ENCODE measurements at places on chromosomes 2 and 18.

DNA sequence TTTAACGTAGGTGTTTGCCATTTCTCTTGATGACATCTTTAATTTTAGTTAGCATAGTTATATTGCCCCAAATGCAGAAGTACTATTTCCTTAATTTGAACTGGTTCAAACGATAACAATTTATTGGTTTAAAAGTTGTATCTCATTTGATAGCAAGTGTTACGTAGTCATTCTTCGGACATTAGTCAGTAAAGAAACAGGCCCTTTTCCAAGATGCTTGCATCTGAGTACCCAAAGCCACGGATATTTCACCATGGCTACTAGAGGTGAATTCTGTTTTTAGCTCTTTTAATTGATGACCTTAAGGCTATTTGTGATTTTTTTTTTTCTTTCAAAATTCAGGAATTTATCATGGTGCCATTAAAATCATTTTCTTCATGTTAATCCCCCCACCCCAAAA is 32.1 kb downstream of the GLS start:
- DNase-seq, result peak; percentile 45

- no peak for DNase-seq
These were observed 45.1 kb upstream of the LRP1B start for GRCh38 chr2:142175813-142176338.

DNA sequence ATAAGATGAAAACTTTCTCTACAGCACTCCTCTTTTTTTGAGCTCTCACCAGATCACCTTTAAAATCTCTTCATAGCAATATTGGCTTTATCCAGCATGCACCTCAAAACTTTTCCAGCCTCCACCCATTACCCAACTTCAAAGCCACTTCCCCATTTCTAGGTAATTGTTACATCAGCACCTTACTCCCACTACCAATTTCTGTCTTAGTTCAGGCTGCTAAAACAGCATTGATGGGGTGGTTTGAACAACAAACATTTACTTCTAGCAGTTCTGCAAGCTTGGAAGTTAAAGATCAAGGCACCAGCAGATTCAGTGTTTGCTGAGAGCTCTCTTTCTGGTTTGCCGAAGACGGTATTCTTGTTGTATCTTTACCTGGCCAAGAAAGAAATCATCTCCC is 114.0 kb upstream of the SLC39A10 start:
- no peak for DNase-seq

DNA sequence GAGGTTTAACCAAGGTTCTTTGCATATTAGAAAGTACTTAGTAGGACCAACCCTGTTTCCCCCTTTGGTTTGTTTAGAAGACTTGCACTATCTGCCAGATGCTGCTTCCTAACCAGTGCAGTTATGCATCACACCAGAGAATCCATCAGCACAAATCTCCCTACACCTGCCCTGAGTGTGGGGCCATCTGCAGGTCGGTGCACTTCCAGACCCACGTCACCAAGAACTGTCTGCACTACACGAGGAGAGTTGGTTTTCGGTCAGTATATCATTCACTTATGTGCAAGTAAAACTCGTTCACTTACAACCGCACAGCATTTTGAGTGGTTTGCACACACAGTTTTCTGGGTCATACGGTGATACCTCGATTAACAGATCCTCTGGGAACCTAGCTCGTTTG is 69.7 kb downstream of the ZNF532 start:
- DNase-seq, result no peak

- DNase-seq, result no peak
These were observed 787.6 kb upstream of the SALL3 start for GRCh38 chr18:78192054-78192453.

- DNase-seq, result peak; percentile 40
These were observed 946 bp upstream of the AGAP1 start for GRCh38 chr2:235492850-235493344.

GRCh38 chr2:72747344-72747743 is 78.5 kb downstream of the EXOC6B start:
- DNase-seq, result no peak

DNA sequence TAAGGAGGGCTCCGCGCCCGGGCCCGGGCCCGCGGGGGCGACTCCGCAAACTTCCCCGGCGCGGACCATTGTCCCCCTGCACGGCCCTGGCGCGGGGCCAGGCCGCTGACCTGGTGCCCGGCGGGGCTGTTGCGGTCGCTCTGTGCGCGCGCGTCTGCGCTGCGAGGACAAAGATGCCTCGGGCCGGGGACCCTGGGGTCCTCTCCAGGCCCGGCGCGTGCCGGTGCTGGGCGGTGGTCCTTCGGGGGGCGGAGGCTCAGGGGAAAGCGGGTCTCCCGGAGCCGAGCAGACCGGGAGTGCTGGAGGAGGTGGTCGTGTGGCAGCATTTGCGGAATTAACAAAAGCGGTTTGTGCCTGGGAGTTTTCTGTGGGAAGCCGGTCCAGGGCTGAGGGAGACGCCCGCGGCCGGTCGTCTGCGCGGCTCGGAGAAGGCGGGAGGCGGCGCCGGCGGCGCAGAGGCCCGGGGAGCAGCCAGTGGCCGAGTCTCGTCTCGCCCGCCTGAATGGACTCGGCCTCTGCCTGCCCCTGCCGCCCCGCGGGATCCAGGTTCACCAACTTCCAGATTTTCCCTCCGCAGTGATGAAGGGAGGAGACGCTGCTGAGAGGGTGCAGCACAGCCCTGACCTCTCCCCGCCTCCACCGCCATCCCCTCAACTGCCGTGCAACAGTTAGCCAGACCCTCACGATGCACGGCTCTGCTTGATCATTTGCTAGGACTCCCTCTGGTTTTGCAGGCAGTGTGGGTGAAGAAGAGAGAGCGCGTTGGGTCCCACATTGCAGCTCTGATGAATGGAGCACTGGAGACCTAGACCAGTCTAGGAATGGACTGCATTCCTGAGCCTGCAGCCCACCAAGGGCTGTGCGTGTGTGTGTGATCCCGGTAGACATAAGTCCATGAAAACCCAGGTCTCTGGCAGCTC is 705 bp downstream of the EFR3B start:
- peak; percentile 32 for DNase-seq

GRCh38 chr2:66813525-66813924 is 378.6 kb downstream of the MEIS1 start:
- DNase-seq, result peak; percentile 13

DNA sequence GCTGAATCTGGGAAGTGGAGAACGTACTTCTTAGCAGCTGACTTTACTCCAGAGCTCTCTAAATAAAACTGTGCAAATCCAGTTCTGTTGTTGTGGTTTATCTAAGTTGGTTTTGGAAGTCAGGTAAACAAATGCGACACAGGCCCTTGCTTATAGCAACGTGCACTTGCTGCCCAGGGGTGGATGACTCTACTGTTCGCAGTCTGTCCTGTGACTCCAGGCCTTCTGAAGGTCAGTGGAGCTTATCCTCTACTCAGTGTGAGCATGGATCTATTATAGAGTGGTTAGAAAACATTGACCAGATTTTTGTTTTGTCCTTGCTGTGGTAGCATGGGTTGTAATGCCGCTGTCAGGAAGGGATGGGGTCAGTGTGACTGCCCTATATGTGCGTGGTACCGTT is 89.1 kb downstream of the ZNF236 start:
- DNase-seq, result no peak

GRCh38 chr2:109164739-109165221 is 35.8 kb downstream of the SH3RF3 start:
- DNase-seq, result peak; percentile 90

DNA sequence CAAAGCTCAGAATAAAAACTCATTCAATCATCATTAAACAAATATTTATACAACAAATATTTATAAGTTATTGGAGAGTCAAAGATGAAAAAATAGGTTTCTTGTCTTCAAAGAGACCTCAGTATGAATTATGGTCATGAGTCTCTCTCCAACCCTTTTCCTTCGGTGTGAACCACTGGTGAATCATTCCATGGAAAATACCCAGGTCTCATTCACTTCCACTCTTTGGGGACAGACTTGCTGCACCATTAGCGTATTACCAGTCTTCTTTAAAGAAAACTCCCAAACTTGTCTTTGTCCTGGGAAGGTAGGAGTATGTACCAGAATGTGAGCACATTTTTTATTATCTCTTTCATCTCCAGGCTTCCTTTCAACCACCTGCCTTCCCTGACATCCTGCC is 257.4 kb upstream of the RBMS1 start:
- peak; percentile 56 for DNase-seq

DNA sequence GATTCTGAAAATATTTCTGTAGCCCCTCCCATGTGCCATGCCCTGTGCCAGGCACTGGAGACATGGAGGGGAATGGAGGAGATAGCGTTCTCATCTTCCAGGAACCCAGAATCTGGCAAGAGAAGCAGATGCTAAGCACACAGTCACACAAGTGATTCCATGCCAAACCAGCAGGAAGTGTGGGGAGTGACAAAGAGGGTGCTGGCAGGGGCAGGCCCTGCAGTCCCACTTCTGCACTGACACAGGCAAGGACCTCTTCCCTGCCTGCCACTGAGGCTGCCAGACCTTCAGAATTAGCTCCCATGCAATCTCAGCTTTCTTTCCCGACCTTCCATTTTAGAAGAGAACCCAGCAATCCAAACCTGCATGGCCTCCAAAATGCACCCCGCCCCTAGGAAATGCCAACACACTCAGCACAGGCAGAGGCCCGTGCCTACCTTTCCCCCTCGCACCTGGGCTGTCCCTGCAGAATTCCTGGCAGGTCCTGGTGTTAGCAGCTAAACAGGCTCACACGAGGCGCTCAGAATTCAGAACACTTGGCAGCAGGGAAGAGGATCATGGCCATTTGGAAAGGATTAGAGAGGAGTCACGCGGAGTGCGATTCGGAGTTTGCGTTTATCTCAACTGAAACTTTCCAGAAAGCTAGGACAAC is 155.3 kb downstream of the MSH2 start:
- no peak for DNase-seq

DNA sequence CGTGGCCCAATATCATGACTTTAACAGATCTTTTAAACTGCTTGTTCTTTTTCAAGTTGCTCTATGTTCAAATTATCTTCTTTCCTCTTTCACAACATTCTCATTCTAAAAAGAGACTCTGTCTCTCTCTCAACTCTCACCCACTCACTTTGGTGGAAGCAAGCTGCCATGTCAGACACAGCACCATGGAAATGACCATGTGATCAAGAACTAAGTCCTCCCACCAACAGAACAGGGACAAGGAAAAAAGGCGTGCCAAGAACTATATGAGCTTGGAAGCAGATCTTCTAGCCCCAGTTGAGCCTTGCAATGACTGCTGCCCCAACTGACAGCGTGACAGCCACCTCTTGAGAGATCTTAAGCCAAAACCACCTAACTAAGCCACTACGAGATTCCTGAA is 23.9 kb downstream of the BAZ2B start:
- no peak for DNase-seq

DNA sequence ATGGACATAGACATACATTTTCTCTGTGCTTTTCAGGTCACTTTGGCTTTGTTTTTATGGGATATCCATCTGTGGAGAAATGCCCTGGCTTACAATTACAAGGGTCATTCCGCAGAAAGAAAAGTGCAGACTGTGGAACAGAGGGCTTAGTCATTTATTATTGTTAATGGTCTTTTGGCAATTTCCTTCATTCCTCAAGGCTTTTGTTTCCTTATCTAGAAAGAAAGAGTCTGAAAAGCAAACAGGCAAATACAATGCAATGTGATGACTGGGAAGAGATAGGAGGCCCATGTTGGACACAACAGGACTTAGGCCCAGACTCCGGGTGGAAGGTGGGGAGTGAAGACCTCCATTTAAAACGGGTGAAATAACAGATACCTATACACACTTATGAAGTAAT is 129.5 kb upstream of the CAVIN2 start:
- peak; percentile 75 for DNase-seq

- no peak for DNase-seq
These were observed 4.2 kb downstream of the LRRTM1 start for GRCh38 chr2:80300346-80300745.

DNA sequence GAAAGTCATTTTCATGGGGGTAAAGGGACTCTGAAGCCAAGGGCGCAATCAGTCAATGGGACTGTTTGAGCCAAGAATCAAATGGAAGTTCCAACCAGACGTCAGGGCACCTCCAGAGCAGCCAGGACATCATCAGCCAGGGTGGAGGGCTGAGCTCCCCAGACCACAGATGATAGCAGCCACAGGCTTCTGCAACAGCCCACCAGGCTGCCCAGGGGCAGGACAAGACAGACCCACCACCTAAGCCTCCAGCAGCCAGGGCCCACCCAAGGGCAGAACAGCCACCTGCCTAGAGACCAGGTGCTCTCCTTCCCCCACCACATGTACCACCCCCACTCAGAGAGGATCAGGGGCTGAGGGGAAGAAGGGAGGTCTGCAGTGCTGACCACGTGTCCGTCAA is 53.8 kb upstream of the SLC66A3 start:
- DNase-seq, result no peak

DNA sequence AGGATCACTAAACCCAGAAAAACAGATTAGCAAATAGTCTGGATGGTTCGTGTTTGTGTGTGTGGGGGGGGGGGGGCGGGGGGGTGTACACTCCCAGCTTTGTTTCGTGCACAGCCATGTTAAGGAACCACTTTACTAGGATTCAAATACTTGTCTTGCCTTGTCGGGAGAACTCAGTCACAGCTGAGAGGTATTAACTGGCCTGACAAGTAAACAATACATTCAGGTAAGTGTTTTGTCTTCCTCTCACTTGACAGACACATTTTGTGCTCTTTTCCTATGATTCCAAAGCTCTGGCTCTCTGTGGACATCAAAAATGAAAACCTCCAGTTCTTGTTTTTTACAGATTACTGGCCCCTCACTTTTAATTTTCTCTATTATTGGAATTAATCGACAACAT is 173.5 kb downstream of the LRP1B start:
- no peak for DNase-seq

GRCh38 chr2:219090436-219091299 is 29.9 kb upstream of the IHH start:
- DNase-seq, result no peak

DNA sequence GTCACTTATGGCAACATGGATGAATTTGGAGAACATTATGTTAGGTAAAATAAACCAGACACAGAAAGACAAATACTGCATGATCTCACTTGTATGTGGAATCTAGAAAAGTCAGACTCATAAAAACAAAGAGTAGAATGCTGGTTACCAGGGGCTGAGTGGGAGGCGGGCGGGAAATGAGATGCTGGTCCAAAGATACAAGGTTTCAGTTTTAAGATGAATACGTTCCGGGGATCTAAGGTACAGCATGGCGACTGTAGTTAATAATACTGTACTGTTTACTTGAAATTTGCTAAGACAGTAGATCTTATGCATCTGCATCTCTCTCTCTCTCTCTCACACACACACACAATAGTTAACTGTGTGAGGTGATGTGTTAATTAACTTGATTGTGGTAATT is 14.2 kb downstream of the FAM110C start:
- DNase-seq, result no peak

GRCh38 chr2:152627351-152627957 is 89.8 kb downstream of the PRPF40A start:
- peak; percentile 50 for DNase-seq

GRCh38 chr2:115771516-115771915 is 1329.1 kb downstream of the DPP10 start:
- no peak for DNase-seq

Measured in fibroblast of skin of back (primary cell).